ENCODE measurements at places on chromosomes 3 and 15.

DNA sequence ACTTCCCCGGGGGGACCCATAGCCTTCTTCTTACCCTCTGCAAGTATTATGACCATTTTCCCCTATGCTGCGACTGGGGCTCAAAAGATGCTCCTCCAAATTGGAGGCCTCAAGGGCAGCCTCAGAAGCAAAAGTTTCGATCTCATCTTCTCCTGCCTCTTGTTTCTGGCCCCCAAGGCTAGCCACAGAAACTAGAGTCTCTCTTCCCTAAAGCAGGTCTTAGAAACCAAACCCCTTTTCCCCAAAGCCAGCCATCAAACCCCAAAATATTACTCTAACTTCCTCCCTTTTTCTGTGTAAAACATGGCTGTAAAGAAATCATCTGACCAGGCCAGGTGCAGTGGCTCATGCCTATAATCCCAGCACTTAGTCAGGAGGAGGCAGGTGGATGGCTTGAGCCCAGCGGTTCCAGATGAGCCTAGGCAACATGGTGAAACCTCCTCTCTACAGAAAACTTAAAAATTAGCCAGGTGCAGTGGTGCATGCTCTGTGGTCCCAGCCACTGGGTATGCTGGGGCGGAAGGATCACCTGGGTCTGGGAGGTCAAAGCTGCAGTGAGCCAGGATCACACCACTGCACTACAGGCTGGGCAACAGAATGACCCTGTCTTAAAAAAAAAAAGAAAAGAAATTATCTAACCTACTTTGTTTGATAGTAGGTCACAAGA is 36.7 kb upstream of the MFGE8 start:
- DNase-seq, result no peak

- DNase-seq, result no peak
Measured at GRCh38 chr15:48647962-48648361, 2.5 kb upstream of the FBN1 start.

DNA sequence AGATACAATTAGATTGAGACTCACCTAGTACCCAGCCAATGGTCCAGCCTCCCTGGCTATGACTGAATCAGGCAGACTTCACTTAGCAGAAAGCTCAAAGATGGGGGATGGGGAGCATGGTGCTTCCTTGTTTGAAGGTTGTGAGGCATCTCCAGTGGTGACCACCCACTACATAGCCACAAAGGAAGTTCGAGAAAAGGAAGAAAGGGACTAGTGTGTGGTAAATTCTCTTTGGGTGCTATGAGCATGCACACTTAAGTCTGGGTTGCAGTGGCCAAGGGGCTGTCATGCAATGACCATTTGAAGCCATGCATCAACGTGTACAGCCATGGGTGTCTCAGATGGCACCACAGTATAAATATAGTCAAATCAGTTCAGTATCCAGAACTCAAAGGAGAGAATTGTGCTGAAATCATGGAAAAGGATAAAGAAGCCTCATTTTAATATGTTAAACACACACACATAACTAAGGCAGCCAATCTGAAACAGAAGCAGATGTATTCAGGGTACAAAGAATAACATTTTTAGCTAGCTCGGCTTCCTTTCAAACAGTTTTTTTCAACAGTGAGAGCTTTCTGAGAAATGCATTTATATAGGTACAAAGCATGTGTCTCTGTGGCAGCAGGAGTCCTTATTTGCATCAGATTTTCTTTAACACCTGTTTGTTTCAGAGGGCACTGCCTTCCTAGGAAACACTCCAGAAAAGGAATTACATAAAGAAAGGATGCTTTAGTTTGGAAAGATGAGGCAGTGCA is 275.5 kb downstream of the GAP43 start:
- no peak for DNase-seq

- DNase-seq, result no peak
Measured at GRCh38 chr3:108119398-108120104, 28.7 kb upstream of the CD47 start.

- DNase-seq, result no peak
Measured at GRCh38 chr3:105606016-105606415, 239.3 kb downstream of the ALCAM start.

DNA sequence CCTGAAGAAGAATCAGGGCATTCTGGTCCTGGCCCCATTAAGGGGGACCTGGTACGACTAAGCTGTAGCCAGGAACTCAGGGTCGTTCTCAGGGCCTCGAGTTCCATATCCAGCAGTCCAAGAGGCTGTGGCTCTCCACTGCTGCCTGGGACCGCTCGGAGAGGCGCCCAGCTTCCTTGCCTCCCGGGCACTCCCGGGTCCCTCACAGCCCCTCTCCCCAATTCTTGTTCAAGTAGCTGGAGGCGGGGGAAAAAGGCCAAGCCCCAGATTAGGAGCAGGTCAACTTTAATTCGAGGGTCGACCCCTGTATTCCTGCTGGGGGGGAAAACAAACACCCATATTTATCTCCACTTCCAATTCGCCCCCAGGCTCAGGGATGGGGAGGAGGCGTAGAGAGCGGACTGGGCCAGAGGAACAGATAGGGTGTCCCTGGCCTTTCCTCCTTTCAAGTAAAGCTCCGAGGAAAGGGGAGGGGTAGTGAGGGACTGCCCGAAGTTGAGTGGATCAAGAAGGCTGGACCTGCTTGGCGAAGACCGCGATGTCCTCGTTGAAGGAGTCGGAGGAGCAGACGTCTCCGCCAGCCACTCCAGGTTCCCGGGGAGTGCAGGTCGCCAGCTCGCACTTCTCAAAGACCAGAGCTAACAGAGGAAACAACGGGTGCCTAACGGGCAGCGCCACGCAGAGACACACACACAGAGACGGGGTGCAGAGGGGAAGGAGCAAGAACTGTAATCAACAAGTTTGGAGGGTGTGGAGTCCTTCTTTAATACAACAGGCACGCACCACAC is 4.4 kb downstream of the MEIS2 start:
- no peak for DNase-seq

DNA sequence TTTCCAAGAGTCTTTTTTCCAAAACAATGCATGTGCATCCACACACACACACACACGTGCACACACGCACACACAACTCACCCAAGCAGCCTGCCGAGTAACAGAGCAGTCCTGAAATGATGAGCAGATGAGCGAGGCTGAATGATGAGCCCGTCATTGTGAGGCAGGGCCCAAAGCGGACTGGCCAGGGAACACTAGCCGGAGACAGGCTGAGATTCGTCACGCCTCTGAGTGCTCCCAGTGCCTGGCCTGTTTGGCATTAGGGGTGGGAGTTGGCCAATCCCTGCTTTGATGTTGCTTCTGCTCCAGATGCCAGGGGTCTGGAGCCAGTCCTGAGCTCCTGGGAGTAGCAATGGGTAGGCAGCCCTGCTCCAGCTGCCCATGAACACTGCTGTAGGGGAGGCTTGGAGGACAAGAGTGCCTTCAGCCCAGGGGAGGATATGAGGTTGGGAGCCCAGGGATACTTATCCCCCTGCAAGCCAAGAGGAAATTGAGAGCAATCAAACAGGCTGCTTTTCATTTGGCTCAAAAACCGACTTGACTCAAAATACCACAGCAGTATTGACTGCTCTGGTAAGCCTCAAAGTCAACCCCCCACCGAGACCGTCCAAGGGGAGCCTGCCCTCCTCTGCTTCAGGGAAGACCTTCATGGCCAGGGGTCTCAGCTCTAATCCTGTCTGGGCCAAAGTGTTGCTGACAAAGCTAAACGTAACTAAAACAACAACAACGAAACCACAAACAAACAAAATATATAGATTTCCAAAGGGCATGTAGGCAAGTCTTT is 22.9 kb downstream of the COLQ start:
- DNase-seq, result no peak

GRCh38 chr15:22839046-22839695 is 705 bp downstream of the NIPA2 start:
- DNase-seq, result no peak

- no peak for DNase-seq
Measured at GRCh38 chr3:168273917-168274316, 178.2 kb upstream of the GOLIM4 start.

- DNase-seq, result no peak
Measured at GRCh38 chr3:71247221-71247957, 336.1 kb downstream of the FOXP1 start.

DNA sequence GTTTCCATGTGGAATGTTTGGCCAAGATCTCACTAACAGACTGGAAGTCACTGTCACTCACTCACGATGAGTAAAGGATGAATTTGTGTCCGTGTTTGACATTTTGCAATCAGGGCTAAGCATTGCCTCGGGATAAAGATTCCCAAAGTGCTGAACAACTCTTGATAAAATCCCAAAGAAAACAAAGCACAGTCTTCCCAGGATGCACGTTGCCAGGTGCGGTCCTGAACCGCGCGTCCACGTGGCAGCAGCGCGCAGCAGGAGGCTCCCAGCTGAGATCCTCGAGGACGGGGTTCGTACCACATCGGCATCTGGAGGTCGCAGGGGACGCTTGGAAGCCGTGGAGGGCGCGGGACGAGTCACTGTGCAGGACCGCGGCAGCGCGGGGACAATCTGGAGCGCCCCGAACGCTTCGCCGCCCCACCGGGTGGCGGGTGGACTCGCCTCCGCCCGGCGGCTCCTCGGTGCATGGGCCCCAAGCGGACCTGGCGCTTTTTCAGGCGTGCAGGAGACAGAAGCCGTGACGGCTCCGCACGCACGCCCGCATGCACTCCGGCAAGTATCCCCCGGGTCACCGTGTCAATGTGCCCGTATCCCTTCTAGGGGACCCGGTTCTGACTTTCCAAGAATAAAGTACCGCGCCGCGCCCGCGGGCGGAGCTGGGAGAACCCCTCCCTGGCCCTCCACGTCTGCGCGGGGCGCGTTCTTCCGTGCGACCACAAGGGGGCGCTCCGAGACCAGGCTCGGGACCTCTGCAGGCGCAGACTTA is 17.7 kb downstream of the CPN2 start:
- peak; percentile 74 for DNase-seq

DNA sequence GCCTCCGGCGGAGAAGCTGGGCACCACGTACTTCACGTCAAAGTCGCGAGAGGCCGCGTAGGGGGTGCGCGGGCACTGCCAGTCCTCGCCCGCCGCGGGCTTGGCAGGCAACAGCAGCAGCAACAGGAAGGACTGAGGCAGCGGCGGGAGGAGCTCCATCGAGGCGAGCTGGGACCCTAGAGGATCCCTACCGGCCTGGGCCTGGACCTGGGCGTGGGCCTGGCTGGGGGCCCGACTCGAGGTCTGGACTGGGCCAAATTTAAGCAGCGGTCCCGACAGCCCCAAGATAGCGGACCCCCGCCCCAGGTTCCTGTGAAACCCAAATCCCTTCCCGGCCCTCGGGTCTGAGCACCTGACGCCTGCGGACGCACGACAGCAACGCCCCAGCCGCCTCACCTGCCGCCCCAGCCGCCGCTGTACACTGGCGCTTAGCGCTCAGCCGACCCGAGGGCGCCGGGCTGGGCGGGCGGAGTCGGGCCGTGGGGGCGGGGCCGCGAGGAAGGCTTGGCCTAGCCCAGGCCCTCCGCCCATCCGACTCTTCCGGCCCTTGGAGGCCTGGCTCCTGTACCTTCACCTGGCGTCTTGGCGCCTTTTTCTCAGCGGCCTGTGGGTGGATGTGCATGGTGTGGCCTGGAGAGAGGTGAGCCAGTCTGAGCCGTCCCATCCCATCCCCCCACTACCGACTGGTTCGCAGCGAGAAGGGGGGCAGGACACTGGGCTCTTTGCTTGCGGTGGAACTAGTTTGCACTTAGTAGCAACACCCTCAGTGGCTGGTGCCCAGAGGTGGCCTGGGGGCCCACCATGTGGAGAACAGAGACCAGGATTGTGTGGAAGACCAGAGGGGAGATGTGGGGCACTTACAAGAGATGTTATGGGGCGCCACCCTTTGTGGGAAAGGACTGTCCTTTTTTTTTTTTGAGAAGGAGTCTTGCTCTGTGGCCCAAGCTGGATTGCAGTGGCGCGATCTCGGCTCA is at the start of gene MST1R:
TSS of gene MST1R (minus strand) at position 423 of the 974 bp plus-strand sequence. CDS start at position 159, 264 bp downstream.
- DNase-seq, result peak; percentile 89

- no peak for DNase-seq
Measured at GRCh38 chr3:171481011-171481410, 20.8 kb upstream of the TNIK start.

GRCh38 chr3:87949189-87949878 is 109.5 kb downstream of the CGGBP1 start:
- DNase-seq, result no peak

GRCh38 chr15:100918034-100918689 is 995 bp upstream of the LRRK1 start:
- DNase-seq, result peak; percentile 57

GRCh38 chr3:32447865-32448400 is 54.7 kb downstream of the CMTM6 start:
- no peak for DNase-seq

GRCh38 chr15:31300981-31301672 is 25.5 kb upstream of the KLF13 start:
- DNase-seq, result no peak

DNA sequence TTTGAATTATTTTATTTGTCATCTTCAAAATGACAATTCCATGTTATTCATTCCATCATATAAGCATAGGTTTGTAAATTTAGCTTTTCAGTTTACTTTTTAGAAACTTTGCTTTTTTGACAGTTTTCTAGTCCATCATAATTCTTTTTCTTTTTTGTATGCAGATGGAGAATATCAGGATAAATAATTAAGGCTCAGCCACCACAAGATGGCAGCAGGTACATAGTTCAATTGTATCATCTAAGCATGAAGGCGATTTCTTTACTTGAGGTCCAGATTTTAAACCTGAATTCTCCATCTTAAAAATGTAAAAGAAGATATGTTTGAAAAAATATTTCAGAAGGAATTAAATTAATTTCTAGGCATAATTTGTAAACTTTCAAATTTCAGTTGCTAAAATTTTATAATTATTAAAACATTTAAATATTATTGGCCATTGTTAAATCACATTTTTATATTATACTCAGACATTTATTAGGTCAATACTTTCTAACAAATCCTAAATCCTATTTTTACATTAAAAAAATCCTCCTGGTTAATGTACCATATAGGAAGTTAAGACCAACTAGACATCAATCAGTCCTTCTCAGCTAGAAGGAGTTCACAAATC is 15.1 kb downstream of the PLSCR5 start:
- DNase-seq, result no peak

GRCh38 chr15:51114437-51115119 is 19.9 kb upstream of the TNFAIP8L3 start:
- no peak for DNase-seq

- DNase-seq, result no peak
Measured at GRCh38 chr3:195248281-195248680, 22.7 kb downstream of the XXYLT1 start.

DNA sequence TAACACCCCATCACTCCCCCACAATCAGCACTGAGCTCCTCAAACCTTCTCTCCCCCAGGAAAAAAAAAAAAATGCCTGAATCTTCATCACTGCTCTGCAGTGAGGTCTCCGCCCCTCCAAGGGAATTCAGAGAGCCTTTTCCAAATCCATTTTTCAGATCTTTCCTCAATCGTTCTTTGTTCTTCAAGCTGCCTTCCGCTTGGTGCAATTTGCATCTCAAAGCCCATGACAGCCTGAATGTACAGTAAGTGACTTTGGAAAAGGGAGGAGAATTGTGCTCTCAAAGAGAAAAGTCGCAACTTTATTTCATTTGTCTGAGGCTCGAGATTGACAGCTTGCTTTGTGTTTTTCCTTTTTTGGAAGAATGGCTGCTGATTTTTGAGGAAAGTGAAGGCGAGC is 75.0 kb downstream of the CORO2B start:
- DNase-seq, result no peak

Measured in T-cell (primary cell).